Activated T-helper 1 cell treated with anti-CD3 and anti-CD28 coated beads, Interleukin-2, amount 50 U/mL, for 16 hours (primary cell): ENCODE measurements at places on chromosomes 7 and 10.

- no peak for DNase-seq
Observed at GRCh38 chr10:99394256-99394655, 36.2 kb downstream of the GOT1 start.

GRCh38 chr10:77553966-77554365 is 83.6 kb downstream of the KCNMA1 start:
- no peak for DNase-seq

DNA sequence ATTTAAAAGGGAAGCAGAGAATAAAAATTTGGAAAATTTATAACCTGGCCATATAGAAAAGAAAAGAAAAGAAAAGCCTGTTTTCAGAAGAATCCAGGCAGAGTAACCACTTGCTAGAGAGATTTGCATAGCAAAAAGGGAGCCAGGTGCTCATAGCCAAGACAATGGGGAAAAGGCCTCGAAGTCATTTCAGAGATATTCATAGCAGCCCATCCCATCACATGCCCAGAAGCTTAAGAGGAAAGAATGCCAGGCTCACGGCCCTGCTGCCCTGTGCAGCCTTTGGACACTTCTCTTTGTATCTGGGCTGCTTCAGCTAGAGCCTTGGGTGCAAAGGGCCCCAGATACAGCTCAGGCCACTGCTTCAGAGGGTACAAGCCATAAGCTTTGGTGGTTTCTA is 159.8 kb downstream of the CCDC7 start:
- DNase-seq, result no peak

GRCh38 chr7:149125189-149125862 is 798 bp downstream of the ZNF425 start:
- no peak for DNase-seq

DNA sequence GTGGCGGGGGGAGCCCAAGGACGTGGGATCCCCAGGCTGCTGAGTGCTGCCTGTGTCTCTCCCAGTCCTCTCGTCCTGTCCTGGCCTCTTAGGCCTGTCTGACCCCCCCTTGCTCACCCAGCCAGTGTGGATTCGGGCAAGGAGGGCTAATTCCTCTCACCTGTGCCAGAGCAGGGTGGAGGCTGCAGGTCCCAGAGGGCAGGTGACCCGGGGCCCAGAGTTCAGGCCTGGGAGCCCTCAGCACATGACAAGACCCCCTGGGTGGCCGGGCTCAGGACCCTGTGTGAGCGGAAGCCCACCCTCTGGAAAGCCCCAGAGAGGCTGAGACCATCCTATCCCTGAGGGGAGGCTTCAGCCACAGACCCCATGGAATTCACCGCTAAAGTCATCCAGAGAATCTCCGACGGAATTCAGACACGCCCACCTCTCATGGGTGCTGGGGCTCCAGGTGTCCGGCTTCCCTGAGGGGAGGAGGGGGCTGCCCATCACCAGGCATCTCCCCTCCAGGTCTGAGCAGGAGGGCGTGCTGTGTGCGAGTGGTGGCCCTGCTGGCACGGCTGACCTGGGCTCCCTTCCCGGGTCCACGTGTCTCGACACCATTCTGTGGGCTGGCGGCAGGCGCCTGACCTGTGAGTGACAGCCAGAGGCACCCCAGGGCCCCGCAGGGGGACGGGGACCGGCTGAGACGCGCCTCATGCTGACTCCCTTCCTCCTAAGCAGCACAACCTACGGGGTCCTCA is 5.0 kb downstream of the KNDC1 start:
- no peak for DNase-seq

- DNase-seq, result no peak
Observed at GRCh38 chr10:64586934-64587503, 1065.8 kb downstream of the REEP3 start.

- DNase-seq, result no peak
Observed at GRCh38 chr7:144656965-144657517, 178.8 kb downstream of the TPK1 start.

DNA sequence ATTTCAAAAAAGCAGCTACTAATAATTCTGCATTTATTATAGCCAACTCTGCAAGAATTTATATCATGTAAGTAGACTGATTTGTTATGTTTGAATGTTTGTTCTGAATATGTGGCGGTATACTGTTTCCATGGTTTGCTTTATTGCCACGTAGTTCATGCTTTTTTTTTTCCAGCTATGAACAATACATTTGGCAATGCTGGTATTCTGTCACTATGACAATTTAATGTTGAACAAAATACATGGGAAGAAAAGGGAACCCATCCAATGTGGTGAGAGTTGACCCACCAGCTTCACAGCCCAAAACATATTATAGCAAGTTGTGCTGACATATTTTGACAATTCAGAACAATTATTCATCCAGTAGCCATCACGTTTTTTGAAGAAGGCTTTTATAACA is 145.6 kb downstream of the CCDC71L start:
- no peak for DNase-seq

DNA sequence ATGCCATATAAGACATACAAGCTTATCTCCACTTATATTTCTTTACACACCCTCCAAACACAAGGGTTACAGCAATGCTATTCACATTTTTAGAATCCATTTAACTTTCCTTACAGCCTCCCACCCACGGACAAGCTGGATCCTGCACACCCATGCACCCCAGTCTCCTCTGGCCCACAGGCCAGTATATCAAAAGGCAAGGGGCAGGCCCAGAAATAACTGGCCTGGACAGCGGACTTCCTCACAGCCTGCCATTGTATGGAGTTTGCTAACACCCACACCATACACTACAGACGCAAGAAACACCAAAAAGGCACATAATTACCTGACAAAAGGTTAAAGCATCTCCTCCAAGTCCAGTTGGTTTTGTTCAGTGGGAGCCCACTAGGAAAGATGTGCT is 12.0 kb downstream of the HOXA4 start:
- DNase-seq, result no peak

GRCh38 chr7:99497766-99498545 is 2.1 kb downstream of the ZNF394 start:
- no peak for DNase-seq

DNA sequence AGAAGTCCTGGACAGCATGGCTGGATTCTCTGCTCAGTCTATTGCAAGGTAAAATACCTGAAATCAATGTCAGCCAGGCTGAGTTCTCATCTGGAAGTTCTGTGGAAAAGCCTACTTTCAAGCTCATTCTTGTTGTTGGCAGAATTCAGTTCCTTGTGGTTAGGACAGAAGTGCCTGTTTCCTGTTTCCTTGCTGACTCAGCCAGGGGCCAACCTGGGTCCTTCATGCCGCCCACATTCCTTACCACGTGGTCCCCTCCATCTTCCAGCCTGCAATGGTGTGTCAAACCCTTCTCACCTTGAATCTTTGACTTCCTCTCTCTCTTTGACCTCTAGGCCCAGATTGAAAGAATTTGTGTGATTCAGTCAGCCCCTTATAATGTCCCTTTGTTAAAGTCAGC is 197.1 kb upstream of the STK17A start:
- DNase-seq, result no peak

- DNase-seq, result no peak
Observed at GRCh38 chr10:102648889-102649796, 4.9 kb downstream of the TRIM8 start.

DNA sequence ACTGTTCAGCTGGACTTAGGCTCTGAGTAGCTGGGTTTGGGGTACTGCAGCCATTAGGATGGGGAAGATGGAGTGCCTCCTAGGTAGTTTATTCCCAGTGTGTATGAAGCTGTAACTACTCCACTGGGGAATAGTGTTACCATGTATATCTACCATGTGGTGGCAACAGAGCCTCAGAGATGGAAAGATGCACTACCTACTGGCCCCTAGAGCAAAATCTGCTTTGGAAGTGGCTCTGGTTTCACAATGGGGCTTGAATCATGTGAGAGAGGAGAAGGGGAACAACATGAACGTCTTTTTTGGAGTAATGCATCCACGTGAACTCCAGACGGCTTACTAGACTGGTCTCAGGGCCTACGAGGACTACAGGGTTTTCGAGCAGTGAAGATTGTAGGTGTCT is 167.3 kb downstream of the CALCR start:
- no peak for DNase-seq

- no peak for DNase-seq
Observed at GRCh38 chr7:151077705-151078232, 2.8 kb downstream of the FASTK start.

DNA sequence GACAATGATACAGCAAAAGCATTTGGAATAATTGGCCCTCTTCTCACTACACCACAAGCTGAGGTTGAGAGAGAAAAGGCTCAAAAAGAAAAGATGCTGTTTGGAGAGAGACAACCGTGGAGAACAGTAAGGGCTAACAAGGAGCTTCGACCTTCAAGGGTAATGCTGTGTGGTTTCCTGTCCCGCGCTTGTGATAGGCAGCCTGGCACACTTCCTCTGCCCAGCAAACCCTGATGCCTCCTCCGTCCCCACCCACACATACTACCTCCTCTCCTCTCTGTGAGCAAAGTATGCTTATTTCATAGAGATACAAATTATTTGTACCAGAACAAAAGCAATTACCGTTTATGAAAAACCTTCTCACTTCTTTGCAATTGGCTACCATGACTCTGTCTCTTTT is 755.4 kb downstream of the KCNMA1 start:
- no peak for DNase-seq

GRCh38 chr10:48205918-48206317 is 68.6 kb downstream of the FRMPD2 start:
- DNase-seq, result no peak

DNA sequence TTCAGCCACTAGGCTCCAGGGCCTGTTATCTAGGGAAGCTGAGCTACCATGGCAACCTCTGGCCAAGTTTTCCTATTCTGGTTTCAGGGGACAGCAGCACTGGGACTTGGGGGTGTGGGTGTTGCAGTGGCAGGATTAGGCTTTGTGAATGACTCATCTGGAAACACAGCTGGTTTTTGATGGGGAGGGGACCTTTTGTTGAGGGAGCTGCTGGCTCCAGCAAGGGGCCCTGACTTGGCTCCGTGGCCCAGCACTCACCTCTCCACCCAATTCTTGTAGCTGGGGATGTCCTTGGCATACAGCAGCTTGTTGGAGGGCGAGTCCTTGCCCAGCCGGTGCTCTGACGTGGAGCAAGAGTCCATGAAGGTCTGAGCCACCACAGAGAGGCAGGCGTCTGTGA is 435.9 kb downstream of the PLXNA4 start:
- no peak for DNase-seq

DNA sequence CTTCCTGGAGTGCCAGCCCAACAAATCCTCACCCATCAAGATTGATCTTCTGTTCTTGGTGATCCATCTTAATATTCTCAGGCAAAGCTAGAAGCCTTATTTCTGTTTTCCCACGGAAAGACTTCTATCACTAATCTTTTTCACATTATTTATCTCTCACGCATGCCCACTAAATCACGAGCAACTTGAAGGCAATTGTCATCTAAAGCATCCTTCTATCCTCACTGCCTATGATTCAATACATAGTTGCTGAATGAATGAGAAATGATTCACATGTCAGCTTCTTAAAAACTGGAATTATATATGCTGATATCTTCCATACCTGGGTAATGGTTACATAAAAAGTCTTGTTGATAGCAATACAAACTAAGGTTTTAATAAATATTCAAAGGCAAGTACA is 12.6 kb upstream of the COL1A2 start:
- DNase-seq, result no peak

GRCh38 chr10:85741626-85742300 is 624.8 kb downstream of the GRID1 start:
- DNase-seq, result no peak

- no peak for DNase-seq
Observed at GRCh38 chr7:3861941-3862340, 560.9 kb downstream of the SDK1 start.

GRCh38 chr7:151895631-151896031 is 18.7 kb upstream of the PRKAG2 start:
- no peak for DNase-seq
